ENCODE measurements at places on chromosomes 5 and 9.

GRCh38 chr5:95401626-95402025 lies 10.5 kb downstream of the FAM81B start:
- no peak for DNase-seq

DNA sequence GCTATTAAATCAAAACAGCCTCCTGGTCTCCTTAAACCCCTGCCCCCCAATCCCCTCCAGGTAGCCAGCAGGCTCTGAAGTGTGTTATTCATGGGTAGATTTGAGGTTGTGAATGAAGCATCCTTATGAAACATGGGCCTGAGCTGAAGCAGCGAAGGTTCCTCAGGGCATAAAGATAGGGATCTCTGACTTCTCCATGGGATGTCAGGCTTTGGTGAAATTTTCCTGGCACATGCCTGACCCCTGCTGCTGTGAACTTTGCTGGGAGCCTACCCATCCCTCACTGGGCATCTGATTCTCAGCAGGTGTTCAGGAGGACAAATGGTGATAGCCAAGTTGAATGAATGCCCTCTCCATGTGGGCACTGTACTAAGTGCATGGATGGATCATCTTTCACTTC lies 250.3 kb downstream of the ASTN2 start:
- no peak for DNase-seq

- no peak for DNase-seq
Observed at GRCh38 chr5:149224282-149224681, 47.4 kb upstream of the AFAP1L1 start.

GRCh38 chr9:35801328-35802128 lies 10.1 kb downstream of the NPR2 start:
- DNase-seq: no peak

DNA sequence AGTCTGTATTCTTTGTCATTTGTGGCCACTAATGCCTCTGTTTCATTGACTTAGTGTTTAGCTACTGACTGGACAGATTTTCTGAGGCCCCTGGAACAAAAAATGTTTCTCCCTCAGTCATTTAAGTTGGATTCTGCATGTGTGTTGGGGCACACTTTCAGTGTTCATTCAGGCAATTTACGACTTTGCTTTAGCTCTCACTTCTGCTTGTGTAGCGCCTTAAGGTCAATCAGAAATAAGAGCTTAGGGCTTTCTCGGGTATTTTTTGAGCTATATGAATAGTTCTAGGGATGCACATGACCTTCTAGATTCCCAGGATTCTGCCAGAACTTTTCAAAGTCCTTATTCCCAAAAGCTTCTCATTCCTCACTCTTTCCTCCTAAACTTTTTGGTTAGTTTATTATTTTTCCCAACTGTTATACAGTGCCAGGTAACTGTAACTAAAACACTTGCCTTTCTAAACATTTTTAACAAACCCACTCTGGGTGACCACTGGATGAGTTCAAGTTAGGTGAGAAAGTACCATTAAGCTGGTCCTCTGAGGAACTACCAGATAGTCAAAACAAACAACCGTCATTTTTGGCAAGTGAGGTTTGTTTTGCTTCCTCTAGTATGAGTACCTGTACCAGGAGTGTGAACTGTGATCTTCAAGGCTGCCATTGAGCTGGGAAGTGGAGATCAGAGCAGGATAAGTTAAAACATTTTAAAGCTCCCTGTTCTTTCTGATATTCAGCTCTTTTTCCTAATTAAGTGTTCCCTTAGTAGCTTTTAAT lies 571.3 kb upstream of the TLE4 start:
- DNase-seq: no peak

GRCh38 chr9:19564396-19565061 lies 155.7 kb downstream of the ACER2 start:
- DNase-seq: no peak

DNA sequence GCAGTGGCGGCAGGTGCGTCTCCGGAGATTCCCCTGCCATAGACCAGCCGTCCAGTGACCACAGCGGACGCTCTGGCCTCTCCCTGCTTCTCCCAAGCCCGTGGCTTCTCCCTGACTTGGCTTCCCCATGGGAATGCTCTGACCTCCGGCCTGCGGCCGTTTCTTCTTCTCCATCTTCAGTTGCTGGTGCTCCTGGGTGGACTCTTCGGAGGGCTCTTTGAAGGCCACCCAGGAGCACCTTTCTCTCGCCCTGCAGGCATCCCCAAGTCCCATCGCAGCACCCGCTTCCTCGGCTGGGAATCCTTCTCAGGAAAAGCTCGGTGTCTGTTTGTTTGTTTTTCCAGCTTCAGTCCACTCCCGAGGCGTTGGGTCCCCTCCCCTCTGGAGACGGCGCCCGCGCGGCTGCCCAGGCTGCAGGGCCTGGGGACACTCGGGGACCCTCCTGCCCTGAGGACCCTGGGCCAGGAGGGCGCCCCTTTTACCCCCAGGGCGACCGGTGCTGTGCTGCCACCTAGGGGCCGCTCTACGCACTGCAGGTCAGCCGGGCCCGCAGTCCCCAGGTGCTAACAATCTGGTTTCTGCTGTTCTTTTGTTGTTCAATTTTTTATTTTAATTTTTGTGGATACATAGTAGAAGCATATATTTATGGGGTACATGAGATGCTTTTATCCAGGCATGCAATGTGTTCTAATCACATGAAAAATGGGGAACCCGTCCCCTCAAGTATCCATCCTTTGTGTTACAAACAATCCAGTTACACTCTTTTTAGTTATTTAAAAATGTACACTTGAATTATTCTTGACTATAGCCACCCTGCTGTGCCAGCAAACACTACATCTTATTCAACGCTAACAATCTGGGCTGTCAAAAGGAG lies 197.9 kb upstream of the ADAMTS16 start:
- DNase-seq: no peak

- no peak for DNase-seq
Observed at GRCh38 chr5:6456766-6457370, 8.2 kb downstream of the UBE2QL1 start.

GRCh38 chr5:39503155-39503554 lies 78.4 kb upstream of the DAB2 start:
- DNase-seq: no peak

- DNase-seq: no peak
Observed at GRCh38 chr5:96035796-96036195, 74.1 kb upstream of the ELL2 start.

DNA sequence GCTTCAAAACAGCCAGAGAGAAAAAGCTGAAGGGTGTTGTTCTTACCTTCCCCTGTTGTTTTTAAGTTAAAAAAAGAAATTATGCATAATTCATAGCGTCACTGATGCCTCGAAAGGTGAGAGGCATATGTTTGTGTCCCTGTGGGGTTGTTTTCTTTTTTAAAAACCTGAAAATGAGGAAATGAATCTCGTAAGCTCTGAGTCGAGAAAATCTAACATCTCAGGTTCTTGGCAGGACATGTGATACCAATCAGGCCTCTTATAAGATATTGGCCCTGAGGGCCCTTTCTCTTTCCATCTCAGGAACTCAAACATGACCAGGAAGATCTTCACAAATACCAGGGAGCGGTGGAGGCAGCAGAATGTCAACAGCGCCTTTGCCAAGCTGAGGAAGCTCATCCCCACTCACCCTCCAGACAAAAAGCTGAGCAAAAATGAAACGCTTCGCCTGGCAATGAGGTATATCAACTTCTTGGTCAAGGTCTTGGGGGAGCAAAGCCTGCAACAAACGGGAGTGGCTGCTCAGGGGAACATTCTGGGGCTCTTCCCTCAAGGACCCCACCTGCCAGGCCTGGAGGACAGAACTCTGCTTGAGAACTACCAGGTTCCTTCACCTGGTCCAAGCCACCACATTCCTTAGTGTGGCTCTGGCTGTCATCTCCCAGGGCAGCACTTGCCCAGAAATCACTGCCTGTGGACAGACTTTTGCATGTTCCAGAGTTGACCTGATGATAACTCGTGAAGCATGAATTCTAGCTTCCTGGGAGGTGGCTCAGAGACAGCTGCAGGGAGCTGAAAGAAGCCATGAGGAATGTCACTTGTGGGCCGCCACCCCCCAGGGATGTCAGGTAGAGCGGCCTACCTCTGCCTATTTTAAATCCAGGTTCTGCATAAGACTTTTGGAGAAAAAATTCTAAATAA lies at the start of gene TAL2:
TSS of gene TAL2 (plus strand) at position 274 of the 921 bp plus-strand sequence. CDS start at position 314, 40 bp downstream.
- no peak for DNase-seq

GRCh38 chr5:34002629-34003328 lies 5.1 kb downstream of the AMACR start:
- no peak for DNase-seq

DNA sequence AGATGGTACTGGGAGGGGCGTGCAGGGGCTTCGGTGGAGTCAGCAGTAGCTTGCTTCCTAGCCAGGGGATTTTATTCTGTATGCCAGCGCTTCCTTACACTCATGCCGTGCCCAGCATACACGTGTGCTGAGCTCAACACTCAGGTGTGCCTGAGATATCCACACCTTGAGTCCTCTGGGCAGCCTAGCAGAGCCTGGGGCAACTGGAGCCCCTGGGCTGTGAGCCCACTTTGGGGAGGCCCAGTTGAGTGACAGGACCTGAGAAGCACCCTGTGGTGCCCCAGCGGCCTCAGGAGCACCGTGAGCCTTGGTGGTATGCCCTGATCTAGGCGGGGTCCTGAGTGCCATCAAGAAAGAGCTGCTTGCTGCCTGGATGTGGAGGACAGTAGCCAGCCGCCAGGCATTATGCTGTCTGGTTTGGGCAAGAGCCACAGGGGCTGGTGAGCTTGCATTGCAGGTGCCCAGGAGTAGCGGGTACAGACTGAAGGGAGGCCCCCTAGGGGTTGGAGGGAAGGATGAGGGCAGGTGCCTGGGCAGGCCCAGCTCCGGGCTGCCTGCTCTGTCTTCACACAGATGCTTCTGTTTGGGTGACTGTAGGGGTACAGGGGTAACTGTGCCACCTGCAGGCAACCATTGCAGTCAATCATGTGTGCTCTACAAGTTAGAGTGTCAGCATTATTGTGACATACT lies 42.9 kb downstream of the BNIP1 start:
- DNase-seq: peak; percentile 11

DNA sequence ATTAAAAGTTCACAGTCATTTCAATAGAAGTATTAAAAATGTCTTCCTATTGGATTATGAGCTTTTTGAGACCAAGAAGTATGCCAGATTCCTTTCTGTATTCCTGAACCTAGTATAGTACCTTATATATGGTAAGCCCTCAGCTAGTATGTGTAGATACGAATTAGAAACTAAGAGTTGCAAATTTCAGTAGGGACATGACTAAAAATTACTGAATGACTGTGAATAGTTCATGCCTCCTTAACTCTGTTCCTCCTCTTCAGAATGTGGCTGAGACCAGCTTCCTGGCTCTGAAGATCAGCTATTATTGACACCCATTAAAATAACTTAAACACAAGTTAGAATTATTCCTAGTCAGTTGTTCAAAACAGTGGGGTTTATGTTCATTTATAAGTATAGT lies 19.7 kb downstream of the KDM3B start:
- no peak for DNase-seq

DNA sequence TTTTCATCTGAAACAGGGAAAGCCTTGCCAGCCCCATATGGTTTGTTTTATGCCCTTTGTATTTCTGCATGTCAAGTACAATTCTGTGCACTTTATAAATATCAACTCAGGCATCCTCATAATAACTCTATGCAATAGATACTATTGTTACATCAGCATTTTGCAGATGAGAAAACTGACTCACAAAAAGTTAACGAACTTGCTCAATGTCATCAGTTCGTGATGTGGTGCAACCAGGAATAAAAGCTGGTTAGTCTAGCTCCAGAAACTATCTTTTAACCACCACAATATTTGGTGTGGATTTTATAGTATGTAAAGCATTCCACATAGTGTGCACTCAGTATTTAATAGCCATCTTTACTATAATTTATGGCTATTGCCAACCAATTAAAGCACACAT lies 134.9 kb downstream of the MRPS30 start:
- DNase-seq: no peak

DNA sequence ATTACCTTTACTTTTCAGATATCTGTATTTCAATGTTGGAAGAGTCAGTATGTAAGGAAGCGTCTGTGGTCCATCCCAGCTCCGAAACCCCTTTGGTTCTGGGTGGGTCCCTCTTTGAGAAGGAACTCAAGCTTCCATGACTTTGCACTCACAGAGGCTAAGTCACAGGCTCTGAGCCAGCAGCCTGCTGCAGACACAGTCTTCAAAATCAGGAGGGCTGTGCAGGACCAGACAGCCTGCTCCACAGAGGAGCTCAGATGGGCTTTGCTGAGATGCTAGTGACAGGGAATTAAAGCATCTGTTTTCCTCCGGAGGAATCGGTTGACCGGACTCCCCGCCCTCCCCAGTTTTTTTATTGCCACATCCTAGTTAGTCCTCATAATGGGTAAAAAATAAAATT lies 126.4 kb upstream of the ICE1 start:
- DNase-seq: no peak

DNA sequence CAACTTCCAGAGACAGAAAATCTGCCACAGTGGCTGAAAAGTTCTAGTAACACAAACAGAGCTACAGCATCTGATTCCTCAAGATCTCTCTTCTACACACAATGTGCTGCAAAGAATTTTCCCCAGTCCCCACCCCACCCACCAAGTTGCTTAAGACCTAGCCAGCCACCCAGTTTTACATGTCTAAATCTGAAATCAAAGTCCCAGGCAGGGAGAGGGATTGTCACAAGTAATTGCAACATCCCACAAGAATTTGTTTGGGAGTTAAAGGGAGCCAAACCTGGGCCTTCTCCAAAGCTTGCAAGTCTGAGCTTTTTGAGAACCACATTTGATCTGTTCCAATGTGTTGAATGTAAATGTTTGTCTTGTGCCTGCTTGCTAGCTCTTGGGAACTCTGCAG lies 15.5 kb downstream of the IGIP start:
- DNase-seq: no peak

GRCh38 chr9:98861781-98862504 lies 54.5 kb downstream of the GALNT12 start:
- no peak for DNase-seq

DNA sequence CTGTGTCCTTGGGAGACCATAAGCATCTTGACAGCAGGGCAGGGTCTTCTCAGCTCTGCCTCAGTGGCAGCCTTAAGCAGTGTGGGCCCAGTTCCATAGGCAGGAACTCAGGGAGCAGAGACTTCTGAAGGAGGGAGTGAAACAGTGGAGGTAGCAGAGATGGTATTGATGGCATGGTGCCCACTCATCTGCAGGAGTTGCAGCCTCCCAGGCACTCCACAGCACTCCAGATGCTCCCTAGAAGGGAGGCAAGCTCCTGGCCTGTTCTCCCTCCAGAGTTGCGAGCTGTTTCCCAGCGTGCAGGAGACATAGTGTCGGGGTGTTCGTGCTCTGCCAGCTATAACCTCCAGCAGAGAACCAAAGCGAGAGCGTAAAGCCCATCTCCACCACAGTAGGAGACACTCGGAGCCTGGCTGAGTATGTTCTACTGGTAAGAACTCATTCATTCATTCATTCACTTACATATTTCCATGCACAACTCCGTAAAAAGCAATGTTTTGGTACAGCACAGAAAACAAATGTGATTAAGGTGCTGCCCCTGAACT lies 31.4 kb upstream of the UNC5A start:
- DNase-seq: no peak

DNA sequence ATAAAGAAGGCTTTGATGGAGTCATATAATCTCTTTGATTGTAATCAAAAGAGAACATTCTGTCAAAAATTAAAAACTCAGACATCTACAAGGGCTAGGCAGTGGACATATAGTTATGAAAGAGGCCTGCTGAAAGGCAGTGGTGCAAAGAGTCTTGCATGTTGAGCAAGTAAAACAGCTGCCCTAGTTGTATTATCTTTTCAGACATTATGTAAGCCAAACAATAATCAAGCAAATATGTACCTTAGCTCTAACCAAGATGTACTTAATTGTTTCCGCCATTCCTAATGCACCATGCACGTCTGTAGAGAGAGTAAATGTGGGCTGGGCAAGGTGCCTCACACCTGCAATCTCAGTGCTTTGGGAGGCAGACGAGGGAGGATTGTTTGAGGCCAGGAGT lies 14.3 kb downstream of the GAPT start:
- DNase-seq: no peak

All from CD4-positive, alpha-beta T cell treated with Interleukin-21 for 1 hour (primary cell).